ENCODE measurements at places on chromosomes 7 and 10. TPM values are rescaled to one million over a fixed set of nuclear protein-coding genes. Genes with fewer than 3 reads are reported as not detected.

DNA sequence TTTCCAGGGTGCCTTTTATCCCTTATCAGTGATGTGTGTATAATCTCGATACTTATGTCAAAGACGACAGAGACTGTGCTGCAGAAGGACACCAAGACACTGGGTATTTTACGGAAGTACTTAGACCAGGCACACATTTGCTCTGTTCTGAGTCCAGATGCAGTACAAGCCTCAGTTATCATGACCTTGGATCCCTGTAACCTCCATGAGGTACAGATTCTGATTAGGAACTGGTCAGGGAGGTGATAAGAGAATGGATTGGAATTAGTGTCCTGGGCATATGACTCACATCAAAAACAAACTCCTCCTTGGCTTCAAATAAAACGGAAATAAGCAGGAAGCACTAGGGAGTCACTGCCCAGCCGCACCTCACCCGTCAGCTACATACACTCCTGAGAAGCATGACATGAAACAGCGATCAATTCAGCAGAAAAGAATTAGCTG is 146.5 kb downstream of the SFMBT2 start:
- DNase-seq = peak; percentile 59

- DNase-seq = peak; percentile 53
These were observed 779 bp downstream of the C1QL3 start for GRCh38 chr10:16520900-16521299.

PARD3 gene
- 23.1 TPM for total RNA-seq

MMP21 gene
- total RNA-seq = 0.22 TPM

MSMB gene
- total RNA-seq = not detected
